CD4-positive, alpha-beta T cell treated with Interleukin-4 for 1 hour (primary cell): ENCODE measurements at places on chromosomes 1 and 21.
A peak's percentile ranks its signal among the peaks of the same experiment; 100 is the strongest.

DNA sequence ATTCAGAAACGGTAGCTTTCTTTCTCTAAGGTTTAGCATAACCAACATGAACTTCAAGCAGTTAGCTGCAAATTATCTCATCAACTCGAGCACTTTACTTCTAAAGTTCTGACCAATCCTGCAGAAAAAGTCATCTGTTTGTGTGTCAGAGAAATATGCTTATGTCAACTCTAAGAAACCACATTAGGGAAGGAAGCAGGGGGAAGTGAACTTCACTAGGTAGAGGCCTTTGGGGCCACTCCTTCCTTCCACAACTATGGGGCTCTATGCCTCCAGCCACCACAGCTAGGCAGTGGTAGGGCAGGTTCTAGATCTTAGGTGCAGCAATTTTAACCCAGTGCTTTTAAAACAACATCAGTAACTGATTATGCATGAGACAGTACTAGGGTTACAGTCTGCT is 375.9 kb downstream of the DSCAM start:
- no peak for DNase-seq

DNA sequence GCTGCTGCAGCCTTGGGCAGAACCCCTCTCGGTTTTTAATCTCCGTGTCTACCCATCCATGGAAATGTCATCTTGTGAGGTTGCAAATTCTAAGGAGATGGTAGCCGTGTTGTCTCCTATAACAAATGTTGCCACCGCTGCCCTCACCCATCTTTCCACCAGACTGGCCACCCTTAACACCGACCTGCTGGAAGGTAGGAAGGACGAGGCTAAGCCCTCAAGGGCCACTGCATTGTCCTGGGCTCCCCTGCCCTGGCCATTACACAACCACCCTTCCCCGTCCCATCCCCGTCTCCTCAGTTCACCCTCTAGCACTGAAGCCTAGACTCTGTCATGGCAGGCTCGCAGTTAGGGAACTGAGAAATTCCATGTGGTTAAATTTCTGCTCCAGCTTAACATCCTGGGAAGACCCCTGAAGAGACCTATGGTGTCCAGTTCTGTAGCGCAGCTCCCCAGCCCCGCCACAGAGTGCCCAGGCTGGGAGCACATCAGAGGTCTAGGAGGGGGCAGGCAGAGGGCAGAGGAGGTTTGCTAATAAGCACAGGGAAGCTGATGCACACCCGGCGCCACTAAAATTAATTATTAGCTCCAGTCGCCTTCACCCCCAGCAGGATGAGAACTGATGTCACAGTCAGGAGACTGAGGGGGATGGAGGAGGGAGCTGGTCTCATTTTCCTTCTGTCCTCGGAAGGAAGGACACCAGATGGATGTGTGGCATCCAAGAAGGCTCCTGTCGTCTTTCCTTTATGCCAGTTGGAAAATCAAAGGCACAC is 38.3 kb downstream of the STUM start:
- DNase-seq = no peak

- DNase-seq = no peak
Measured at GRCh38 chr1:160167580-160167979, 16.2 kb downstream of the ATP1A4 start.

DNA sequence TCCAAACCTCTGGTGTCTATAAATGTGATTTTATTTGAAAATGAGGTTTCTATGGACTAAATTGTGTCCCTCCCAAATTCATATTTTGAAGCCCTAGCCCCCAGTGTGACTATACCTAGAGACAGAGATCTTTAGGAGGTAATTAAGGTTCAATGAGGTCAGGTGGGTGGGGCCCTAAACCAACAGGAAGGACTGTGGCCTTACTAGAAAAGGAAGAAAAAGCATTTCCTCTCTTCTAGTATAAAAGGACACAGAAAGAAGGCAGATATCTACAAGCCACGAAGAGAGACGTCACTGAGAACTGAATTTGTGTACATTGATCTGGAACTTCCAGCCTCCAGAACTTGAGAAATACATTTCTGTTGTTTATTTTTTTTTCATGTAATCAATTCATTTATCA is 123.1 kb upstream of the RUNX1 start:
- peak; percentile 40 for DNase-seq

GRCh38 chr1:178408871-178409270 is 87.9 kb downstream of the CLEC20A start:
- no peak for DNase-seq

DNA sequence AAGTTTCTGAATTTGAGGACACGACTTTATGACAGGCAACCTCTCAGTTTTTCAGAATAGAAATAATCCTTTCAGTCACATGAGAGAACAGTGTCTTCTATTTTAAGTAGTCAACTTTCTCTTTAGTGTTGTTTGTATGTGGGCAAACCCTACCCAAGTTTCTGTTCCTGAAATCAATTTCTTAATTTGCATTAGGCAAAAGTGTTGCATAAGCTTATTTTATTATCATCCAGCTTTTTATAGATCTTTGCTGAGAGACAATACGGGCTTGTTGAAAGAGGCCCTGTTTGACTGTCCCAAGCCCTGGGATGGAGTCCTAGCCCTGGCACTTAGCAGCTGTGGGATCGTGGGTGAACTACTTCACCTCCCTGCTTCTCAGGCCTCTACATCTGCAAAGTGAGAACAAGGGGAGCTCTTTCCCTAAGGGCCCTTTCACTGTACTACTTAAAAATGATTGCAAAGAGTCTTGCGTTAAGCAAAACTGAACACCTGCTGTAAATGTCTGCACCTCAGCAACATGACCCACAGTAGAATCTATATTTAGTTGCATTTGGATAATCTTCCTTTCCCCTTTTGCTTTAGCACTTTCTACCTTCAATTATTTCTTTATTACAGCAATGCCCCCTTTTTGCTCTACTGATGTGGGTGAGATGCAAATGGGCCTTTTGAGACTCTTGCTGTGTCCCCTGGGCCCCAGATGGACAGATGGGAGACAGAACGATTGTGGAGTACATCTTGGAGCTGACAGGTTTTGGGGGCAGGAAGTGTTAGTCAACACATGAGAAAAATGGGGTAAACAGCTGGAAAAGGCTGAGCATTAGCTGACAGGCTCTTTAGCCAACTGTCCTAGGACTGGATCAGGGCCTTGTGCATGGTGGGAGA is 41.0 kb upstream of the SCAF4 start:
- no peak for DNase-seq

- no peak for DNase-seq
Measured at GRCh38 chr1:175075572-175076568, 8.2 kb downstream of the TNN start.

DNA sequence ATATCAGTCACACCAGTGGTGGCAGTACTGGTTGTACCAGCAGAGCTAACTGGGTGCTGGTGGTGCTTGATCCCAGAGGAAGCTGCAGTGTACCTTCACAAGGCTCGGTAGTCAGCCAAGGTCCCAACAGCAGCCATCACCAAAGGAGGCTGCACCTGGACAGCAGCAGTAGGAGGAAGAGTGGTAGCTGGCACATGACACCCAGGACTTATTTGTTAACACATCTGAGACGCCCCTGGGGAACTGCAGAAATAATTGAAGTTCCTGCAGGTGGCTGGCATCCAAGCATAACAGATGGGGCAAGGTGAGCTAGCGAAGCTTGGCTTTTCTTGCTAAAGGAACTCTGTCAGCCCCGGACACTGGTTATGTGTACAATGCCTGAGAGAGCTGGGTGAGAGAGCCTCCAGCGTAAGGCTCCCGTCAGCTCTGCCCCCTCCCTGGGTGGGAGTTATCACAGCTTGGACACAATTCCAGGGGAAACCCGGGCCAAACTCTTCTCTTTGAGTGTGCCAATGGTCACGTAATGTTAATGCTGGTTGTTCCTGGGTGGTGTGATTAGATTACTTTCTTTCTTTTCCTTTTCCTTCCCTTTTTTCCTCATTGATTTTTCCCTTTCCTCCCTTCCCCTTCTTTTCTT is 29.1 kb upstream of the PARP1 start:
- peak; percentile 75 for DNase-seq

DNA sequence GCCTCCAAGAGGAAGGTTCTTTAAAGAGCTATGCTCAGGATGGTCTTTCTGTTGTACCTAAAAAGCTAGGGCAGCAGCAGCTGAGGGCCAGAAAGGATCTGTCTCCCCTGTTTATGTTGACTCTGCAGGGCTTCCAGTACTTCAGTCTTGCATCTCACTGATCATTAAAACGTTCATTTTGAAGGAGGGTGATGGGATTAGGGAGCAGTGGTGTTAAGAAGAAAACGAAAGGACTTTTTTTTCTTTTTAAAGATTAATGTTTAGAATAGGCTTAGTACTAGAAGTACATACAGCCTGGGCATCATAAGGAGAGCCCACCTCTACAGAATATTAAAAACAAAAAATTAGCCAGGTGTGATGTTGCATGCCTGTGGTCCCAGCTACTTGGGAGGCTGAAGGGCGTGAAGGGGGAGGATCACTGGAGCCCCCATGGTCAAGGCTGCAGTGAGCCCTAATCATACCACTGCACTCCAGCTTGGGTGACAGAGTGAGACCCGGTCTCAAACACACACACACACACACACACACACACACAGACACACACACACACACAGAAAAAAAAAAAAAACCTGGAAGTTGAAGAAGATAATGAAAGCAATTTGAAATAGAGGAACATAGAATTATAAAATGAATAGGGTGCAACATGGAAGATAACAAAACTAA is 2.9 kb downstream of the CR1L start:
- no peak for DNase-seq

DNA sequence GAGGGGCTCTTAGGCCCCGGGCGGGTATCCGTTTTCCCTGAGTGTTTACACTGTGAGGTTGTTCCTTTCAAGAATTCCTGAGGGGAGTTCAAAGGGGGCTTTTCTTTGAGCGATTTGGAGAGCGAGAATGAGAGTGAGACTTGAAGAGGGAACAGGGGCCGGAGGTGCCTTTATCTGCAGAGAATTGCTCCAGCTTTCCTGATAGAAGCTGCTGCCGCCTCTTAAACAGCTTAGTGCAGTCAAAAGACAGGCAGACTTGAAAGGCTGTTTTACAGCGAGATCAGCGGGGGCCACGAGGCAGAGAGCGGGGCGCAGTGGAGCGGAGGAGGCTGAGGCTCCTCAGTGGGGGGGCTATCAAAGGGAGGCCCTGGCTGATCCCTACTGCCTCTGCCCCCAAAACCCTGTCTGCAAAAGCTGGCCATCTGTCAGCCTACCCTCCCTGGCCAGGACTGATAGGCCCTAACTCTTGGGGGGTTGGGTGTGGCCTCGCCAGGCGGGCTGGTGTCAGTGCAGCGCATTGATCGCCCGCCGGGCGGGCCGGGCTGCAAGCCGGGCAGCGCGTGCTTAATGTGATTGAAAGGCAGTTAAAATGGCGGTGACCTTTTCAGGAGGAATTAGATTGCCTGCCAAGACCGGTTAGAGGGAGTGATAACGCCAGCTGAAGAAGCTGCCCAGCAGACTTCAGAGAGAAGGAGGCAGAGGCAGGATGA is 36.4 kb downstream of the TMEM53 start:
- DNase-seq = no peak

GRCh38 chr1:226761322-226761721 is 22.2 kb upstream of the ITPKB start:
- DNase-seq = no peak

DNA sequence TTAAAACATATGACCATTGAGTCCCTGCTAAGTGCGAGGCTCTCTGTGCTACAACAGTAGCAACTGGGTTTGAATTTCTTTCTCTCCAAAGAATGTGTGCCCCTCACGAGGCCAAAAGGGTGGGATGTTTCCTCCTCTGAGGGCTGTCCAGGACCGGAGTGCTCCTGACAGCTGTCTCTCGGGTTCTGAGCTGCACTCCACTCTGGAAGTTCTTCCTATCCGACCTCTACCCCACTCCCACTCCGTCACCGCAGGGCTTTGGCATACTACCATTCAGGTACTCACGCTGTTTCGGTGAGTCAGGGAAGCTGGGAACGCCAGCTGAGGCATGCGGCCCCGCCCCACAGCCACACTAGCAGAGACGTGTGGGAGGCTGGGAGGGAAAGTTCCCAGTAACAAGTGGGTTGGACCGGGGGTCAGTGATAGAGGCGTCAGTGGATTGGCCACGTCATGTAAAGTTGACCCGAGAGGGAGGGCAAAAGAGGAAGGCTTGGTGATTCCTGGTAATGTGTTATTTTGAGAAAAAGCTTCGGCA is 705 bp upstream of the SLC50A1 start:
- peak; percentile 79 for DNase-seq
